ENCODE measurements at places on chromosomes 2 and 18.

DNA sequence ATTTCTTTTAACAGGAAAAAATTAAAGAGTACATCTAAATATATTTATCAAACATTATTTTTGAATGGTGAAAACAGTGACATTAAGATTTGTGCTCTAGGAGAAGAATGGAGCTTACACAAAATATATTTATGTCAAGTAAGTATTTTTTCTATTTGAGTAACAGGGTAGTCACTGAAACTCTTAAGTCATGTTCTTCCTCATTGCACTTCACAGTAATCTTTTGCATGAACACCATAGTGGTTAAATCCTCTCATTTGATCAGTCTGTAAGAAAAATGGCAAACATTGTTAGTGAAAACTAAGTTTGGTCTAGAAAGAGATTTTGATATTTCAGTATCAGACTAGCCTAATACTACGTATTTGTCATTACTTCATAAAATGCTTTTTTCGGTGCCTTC, 8.1 kb downstream of the GMCL1 start:
- DNase-seq, result no peak

DNA sequence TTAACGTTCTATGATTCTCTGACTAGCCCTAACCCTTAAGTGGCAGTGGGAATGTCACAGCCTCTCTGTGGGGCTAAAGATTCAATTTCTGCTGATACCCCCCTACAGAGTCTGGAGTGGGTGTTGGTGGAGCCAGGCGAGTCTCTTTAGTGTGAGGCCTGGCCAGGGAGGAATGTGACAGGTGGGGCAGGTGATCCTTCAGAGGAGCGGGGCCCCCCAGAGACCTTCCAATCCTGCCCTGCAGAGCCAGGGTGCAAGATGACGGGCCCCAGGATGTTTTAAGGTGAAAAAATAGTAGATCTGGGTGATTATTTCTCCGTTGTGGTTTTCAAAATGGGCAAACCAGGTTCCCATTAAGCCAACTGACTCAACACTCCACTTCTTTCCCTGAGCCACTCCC, 28.2 kb upstream of the DNMT3A start:
- DNase-seq, result no peak

- DNase-seq, result no peak
Measured at GRCh38 chr2:239958473-239958765, 66.7 kb downstream of the NDUFA10 start.

DNA sequence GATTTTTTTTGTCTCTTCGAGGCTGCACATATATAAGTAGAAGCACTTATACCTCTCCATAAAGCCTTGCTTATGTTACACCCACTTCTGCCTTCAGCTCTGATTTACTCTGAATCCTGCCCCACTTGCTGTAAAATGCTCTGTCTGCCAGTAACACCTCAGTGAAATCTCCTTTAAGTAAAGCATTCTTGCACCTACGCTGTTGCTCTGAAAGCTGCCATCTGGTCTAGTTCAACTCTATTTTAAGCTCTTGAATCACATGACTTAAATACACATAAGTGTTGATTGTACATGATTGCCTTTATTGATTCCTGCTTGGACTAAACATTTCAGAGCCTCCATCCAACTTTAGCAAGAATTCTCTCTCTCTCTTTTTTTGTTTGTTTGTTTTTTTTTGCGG, 609.0 kb upstream of the CELF4 start:
- DNase-seq, result no peak

DNA sequence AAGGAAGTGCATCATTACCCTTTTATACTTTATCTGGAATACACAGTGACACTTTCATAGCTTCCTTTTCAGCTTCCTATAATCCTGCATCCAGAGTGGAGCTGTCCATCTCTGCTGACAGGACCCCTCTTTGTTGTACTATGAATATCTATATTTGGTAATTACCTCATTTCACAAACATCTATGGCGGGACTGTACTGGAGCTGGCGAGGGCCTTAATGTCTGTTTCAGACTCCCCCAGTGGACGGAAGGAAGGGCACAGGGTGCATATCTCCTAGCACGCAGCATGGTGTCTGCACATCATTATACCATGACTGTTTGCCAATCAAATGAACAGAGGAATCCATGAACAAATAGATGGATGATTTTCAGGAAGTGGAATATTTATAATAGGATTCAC, 142.3 kb downstream of the SOX11 start:
- no peak for DNase-seq

DNA sequence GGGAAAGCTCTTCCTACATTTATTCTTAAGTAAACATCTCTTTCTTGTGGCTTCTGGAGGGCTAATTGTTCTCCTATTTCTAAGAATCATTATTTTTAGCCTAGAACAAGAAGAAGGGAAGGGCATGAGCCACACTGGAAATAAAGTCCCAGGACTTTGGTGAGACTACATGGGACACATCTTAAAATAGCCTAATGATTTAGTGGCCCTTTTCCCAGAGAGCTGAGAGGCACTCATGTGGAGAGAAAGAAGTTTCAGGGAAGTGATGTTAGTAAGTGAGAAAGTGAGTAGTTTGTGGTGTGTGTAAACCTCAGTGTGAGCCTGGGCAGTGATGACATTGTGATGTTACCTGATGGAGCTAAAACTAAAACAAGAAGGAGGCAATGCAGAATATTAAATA, 14.6 kb downstream of the ITGA4 start:
- no peak for DNase-seq

GRCh38 chr2:44201648-44202165, 33.0 kb downstream of the PPM1B start:
- no peak for DNase-seq

GRCh38 chr2:182020286-182021070, 34.8 kb downstream of the PPP1R1C start:
- no peak for DNase-seq

DNA sequence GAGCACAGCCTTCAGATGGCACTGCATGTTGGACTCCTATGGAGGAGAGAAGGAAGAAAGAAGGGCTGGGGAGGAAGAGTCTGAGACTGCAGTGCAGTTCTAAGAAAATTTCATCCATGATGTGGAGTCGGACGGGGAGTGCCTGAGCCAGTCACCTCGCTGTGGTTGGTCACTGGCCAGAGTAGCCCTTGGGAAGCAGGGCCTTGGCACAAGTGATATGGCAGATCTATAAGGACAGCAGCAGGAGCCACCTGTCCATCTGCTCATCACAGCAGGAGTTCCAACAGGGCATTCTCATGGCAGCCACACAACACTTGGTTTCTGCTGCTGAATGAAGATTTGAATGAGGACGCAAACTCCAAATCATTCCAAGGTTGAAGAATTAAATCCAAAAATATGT, 314.8 kb downstream of the CYP26B1 start:
- no peak for DNase-seq

DNA sequence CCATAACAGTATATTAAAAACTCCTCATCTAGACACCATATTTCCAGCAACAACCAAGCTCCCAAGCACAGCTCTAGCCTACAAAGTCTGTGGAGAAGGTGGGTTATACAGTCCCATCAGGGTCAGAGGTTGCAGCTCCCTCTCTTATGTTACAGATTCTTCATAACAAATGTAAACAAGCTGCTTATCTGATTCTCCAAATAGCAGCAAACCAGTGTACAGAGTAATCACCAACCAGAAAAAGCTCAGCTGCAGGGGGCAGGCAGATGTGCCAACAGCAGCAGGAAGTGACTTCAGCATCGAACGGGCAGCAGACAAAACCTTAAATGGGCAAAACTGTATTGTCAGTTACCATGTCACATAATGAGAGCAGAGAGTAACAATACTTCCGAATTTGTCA, 52.9 kb upstream of the NABP1 start:
- DNase-seq, result no peak

DNA sequence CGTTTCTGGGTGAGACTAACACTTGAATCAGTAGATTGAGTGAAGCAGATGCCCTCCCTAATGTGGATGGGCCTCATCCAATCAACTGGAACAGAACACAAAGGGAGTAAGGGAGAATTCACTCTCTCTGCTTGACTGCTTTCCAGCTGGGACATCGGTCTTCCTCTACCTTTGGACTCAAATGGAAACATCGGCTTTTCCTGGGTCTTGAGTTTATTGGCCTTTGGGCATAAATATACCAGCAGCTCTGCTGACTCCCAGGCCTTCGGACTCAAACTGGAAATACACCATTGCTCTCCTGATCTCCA, 311.6 kb downstream of the STK39 start:
- DNase-seq, result no peak

- no peak for DNase-seq
Measured at GRCh38 chr2:226716126-226716525, 83.5 kb downstream of the IRS1 start.

- no peak for DNase-seq
Measured at GRCh38 chr18:32772581-32773381, at the start of gene KLHL14. TSS of gene KLHL14 (minus strand) at chr18:32773023. CDS start at chr18:32770591, 2,432 bp downstream.

DNA sequence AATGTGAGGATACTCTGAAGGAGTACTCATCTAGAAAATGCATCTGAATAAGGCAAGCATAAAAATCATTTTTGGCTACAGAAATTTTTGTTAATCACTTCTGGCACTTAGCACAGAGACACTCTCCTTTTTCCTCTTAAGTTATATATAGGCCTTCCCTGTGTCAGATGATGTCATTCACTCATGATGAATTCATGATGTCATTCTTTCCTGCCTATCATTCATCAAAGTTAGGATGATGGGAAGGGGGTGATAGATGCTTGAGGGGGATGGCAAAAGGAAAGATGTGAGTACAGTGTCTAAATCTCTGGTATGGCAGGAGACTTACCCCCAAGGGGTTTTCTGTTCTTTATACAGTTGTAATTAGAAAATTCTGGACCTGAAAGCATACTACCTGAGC, 42.0 kb downstream of the MAP3K20 start:
- DNase-seq, result no peak

DNA sequence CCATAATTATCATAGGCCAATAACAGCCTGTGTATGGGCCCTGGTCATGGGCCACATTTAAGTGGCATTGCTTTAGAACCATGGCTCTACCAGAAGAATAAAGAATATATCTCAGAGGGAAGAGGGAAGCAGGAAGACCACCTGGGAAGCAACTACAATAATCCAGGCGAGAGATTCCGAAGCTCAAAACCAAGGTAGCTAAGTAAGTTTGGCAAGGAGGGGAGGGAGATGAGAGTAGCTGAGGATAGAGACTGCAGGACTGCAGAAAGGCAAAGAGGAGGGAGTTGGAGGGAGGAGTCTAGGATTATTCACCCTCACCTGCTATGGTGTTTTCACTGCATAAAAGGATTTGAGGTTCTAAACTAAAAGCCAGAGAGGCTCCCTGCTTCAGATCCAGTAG, 293.5 kb downstream of the SETBP1 start:
- no peak for DNase-seq

GRCh38 chr2:24261441-24261840, 86.6 kb downstream of the FAM228A start:
- no peak for DNase-seq

DNA sequence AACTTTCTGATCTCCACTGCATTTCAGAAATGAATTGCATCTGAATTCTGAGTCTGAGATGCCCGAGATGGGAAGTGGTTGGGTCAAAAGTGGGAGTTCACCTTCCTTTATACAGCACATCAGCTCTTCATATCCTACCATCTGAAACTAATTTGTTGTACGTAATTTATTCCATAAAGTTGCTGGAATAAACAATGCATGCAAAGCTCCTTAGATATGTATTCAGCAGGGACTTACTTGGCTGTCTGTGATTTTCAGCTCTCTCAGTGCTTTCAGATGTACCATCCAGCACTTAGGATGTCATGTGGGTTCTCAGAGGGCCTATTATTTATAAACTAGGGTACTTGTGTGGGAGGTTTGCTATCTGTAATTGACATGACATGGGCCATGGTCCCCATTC, 46.9 kb upstream of the EFEMP1 start:
- no peak for DNase-seq

Measured in activated CD8-positive, alpha-beta memory T cell treated with anti-CD3 and anti-CD28 coated beads for 1 hour (primary cell).